Vagina (tissue), 2 donors: ENCODE measurements at places on chromosomes 6 and 20.
A peak's percentile ranks its signal among the peaks of the same experiment; 100 is the strongest.

DNA sequence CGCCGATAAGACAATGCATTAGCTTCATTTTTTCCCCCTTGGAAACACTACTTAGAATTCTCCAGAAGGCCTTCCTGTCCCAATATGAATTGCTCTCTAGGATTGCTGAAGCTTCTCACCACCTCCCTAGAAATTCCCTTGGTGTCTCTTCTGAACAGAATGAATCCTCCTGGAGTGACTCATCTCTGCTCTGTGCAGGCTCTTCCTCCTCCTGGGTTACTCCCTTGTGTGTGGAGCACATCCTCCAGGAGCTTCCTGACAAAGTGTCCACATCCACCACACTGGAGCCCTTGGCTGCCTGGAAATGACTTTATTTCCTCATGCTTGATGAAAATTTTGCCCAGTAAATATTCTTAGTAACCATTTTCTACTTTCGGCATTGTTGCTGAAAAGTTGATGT, 54.4 kb downstream of the DTNBP1 start:
- no peaks in the 10 kb centered on the region for H3K27me3 ChIP-seq
- no peaks in the 10 kb centered on the region for H3K4me1 ChIP-seq
- no peak for DNase-seq
- peaks cover 12% of the 10 kb centered on the region for H3K36me3 ChIP-seq
- H3K27ac ChIP-seq: no peak overlapping the region

- no peaks in the 10 kb centered on the region for H3K27me3 ChIP-seq
- no peak overlapping the region for H3K4me3 ChIP-seq
- no peak for DNase-seq
- H3K27ac ChIP-seq: no peak overlapping the region
These were observed 24.8 kb downstream of the E2F3 start for GRCh38 chr6:20426177-20427082.

DNA sequence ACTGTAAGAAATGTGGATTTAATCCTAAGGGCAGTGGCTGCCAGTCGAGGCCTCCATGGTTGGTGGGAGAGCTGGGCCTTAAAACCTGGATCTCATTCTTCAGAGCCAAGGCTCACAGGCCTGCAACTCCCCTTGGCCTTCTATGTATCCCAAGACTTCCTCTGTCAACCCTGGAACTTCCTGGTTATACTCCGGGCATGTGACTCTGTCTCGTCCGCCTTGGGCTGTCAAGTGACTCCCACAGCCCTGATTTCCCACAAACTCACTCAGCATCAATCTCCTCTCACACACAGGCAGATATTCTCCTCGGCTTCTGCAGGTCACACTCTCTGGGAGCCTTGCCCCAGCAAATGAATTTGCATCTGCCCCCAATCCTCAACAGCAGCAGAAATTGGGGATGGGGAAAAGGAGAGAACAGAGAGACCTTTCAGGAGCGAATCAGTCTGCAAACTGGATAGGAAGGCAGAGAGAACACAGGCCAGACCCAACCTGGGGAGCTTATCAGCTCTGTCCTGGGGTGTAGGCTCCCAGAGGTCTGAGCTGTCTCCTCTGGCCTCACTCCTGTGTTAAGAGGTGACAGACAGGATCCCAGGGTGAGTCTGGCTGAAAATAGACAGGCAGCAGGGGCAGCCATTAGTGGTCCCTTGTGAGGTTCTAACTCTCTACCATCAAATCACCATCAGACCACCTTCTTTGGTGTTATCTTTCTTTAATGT, 30.4 kb upstream of the PREX1 start:
- no peak overlapping the region for H3K27ac ChIP-seq
- H3K4me3 ChIP-seq: no peak overlapping the region
- no peaks in the 10 kb centered on the region for H3K27me3 ChIP-seq

- H3K4me3 ChIP-seq: no peak overlapping the region
- H3K4me1 ChIP-seq: no peaks in the 10 kb centered on the region
- no peaks in the 10 kb centered on the region for H3K27me3 ChIP-seq
- peaks cover 6% of the 10 kb centered on the region for H3K36me3 ChIP-seq
These were observed 44.6 kb downstream of the BLTP3A start for GRCh38 chr6:34836451-34836850.

DNA sequence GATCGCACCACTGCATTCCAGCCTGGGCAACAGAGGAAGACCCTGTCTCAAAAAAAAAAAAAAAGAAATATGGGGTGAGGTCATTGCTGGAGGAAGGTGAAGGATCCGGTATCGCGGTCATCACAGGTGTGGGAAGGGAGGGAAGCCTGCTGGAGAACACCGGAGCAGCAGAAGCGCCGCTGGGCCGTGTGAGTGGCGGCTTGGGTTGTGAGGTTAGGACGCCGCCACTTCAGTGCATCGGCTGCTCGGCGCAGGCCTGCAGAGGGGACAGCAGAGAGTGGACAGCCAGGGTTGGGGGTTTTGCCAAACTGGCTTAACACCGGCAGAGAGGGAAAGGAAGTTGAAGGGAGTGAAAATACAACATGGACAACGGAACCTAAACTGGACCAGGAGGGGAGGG, 5.4 kb downstream of the TLDC2 start:
- no peaks in the 10 kb centered on the region for H3K36me3 ChIP-seq
- no peak for DNase-seq
- H3K4me1 ChIP-seq: no peaks in the 10 kb centered on the region
- no peak overlapping the region for H3K27ac ChIP-seq
- no peaks in the 10 kb centered on the region for H3K27me3 ChIP-seq

DNA sequence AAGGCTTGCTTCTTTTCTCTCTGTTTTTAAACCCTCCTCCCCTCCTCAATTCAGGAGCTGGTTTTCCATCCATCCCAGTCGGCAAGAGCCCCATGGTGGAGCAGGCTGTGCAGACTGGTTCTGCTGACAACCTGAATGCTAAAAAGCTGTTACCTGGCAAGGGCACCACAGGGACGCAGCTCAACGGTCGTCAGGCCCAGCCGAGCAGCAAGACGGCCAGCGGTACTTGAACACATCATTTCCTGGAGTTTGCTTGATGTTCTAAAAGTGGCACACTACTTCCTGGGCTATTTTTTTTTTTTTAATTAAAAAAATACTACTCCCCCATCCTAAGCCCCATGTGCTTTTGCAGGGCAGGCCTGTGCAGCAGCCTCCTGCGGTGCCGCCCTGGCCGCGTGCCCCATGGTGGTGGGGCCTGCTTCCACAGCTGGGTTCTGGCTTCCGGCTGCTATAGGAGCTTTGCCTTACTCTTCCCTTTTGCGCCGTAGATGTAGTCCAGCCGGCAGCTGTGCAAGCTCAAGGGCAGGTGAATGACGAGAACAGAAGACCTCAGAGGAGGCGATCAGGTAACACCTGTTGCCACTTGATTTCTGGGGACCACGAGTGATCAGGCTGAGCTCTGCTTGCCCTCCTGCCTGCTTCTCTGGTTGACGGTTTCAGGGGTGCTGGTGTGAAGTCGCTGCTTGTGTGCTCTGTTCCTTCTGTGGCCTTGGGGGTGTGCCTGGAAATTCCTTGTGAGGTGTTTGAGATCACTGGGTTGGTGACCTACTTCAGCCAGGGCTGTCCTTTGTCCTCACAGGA, 7.7 kb downstream of the LSM14B start:
- H3K27me3 ChIP-seq: no peaks in the 10 kb centered on the region
- H3K4me3 ChIP-seq: no peak overlapping the region
- H3K27ac ChIP-seq: no peak overlapping the region
- peaks cover 89% of the 10 kb centered on the region for H3K36me3 ChIP-seq

DNA sequence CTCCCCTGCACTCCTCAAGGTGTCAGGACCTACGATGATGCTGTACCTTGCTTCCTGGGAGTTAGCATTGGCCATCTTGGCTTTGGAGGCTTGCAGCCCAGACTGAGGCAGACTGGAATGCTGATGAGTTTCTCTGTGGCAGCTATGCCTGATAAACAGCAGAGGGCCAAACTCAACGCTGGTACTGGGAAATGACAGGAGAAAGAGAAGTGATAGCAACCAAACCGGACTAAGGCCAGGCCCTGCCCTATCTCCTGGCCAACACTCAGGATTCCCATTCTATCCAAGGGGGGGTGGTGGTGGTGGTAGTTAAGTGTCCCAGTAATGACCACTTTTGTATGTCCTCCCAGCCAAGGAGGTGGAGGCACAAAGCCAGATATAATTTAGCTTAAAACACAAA, 90.0 kb upstream of the DTNBP1 start:
- no peak for DNase-seq
- H3K36me3 ChIP-seq: no peaks in the 10 kb centered on the region
- peaks cover 8% of the 10 kb centered on the region for H3K4me1 ChIP-seq
- no peak overlapping the region for H3K27ac ChIP-seq
- H3K27me3 ChIP-seq: no peaks in the 10 kb centered on the region
- H3K4me3 ChIP-seq: no peak overlapping the region

- DNase-seq: no peak
- no peaks in the 10 kb centered on the region for H3K27me3 ChIP-seq
- no peaks in the 10 kb centered on the region for H3K36me3 ChIP-seq
- H3K27ac ChIP-seq: no peak overlapping the region
- H3K4me1 ChIP-seq: peaks cover 12% of the 10 kb centered on the region
These were observed 247.5 kb downstream of the TMEM242 start for GRCh38 chr6:157075549-157076450.

DNA sequence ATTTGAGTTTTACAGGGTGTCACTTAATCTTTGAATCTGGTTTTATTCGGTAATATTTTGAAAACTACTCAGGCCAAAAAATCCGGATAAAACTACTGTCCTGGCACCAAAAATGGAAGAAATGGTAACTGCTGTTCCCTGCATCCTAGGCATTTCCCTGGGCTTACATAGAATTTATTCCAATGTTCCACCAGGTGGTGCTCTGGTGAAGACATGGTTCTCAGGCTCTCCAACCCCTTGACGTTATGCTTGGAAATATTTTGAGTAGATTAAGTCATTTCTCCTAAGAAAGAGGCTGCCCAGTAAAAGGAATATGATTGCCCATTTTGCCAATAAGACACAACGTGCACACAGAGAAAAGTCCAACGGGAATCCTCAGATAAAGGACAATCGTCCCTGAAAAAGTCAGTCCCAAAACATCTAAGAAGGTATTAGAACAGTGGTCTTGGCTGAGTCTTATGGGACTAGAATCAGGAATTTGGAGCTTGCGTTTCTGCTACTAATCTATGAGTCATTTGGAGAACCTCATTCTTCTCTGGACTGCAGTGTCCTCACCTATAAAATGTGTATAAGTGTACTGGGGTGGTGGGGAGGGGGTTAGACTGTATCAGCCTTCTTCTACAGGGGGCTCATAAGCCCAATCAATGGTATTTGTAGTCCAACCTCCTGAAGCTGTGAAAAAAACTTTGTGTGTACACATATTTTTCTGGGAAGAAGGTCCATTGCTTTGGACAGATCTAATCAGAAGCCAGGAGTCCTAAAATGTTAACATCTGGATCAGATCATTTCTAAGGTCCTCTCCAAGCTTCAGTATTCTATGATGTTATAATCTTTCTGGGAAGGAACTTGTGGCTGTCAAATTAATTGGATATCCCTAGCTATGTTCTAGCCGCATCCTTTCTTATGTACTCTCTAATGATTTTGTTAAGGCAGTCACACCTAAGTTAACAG, 131.0 kb upstream of the BMP2 start:
- H3K27me3 ChIP-seq: no peaks in the 10 kb centered on the region
- no peak for DNase-seq
- H3K27ac ChIP-seq: no peak overlapping the region
- H3K4me1 ChIP-seq: no peaks in the 10 kb centered on the region
- no peak overlapping the region for H3K4me3 ChIP-seq
- no peaks in the 10 kb centered on the region for H3K36me3 ChIP-seq

DNA sequence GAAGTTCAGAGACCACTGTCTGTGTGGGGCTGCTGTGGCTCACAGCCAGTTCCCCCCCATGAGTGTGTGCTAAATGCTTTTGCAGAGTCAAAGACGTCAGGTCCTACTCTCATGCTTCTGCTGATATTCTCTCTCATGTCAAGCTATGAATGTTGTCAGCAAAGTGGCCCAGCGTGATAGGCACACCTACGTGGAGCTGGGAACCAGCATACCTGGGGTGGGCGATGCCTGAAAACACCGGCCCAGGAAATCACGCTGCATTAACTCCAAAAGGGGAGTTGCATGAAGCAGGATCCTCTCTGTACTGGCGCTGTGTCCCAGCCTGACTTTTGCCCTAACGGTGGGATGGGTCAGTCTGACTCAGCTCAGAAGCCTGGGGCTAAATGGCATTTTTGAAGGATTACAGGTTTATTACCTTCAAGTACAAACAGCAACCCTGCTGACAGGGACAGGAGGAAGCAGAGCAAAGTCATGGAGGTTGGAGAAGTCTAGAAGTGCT, 9.0 kb upstream of the MRPS10 start:
- no peak for DNase-seq
- peak overlapping the region; percentile 46 for H3K27ac ChIP-seq
- no peaks in the 10 kb centered on the region for H3K27me3 ChIP-seq

DNA sequence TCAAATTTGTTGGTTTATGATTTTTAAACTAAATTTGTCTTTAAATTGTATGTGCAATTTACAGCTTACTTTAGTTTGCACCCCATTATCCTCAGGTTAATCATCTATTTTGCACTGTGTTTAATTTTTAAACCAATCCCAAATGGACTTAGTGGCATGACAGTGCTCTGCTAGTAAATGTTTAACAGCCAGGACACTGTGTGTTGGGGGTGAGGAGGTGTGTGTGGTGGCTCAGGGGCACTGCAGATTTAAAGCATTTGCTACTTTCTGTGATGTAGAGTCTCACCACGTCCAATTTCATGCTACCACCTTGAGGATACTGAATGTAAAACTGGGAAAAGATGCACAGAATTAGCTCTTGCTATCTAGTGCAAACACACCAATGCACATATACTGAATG, 225.7 kb downstream of the HAO1 start:
- no peaks in the 10 kb centered on the region for H3K36me3 ChIP-seq
- no peaks in the 10 kb centered on the region for H3K27me3 ChIP-seq
- H3K27ac ChIP-seq: no peak overlapping the region
- H3K4me3 ChIP-seq: no peak overlapping the region

DNA sequence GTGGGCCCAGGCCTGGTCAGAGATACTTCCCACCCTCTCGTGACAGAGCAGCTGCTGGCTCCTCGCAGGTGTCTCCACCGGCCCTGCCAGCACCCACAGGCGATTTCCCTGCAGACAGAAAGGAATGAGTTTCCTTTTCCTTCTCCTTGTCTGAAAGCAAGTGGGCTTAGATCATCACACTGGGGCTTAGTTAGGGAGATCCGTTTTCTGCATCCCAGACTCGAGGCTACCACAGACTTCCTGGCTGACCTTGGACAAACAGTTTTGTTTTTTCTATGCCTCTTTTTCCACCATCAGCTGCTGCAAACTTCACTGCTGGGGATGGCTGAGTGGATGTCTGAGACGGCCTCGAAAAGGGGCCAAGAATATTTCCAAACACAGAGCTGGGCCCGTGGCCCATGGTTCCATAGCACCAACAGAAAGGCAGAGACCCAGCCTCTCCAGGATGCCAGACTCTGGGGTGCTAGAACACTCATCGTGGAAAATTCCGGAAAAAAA, 86.5 kb downstream of the BANF2 start:
- no peak for DNase-seq
- H3K4me1 ChIP-seq: peaks cover 6% of the 10 kb centered on the region
- peak overlapping the region; percentile 49 for H3K27ac ChIP-seq
- H3K4me3 ChIP-seq: no peak overlapping the region

- H3K27ac ChIP-seq: no peak overlapping the region
- H3K4me3 ChIP-seq: no peak overlapping the region
- H3K4me1 ChIP-seq: no peaks in the 10 kb centered on the region
- no peak for DNase-seq
- H3K36me3 ChIP-seq: no peaks in the 10 kb centered on the region
These were observed 379.9 kb upstream of the IRAK1BP1 start for GRCh38 chr6:78487401-78487800.

- DNase-seq: no peak
- no peaks in the 10 kb centered on the region for H3K36me3 ChIP-seq
- H3K4me1 ChIP-seq: peaks cover 33% of the 10 kb centered on the region
- peak overlapping the region; percentile 69 for H3K27ac ChIP-seq
- H3K4me3 ChIP-seq: no peak overlapping the region
- no peaks in the 10 kb centered on the region for H3K27me3 ChIP-seq
These were observed 83.9 kb downstream of the KCNB1 start for GRCh38 chr20:49398401-49399144.
